ENCODE measurements at places on chromosomes 2 and 18. TPM values are rescaled to one million over a fixed set of nuclear protein-coding genes. Genes with fewer than 3 reads are reported as not detected.

Gene FAM124B
- not detected for total RNA-seq

Gene CACNB4
- total RNA-seq: 1.00 TPM

Gene IL36A
- total RNA-seq: not detected

DNA sequence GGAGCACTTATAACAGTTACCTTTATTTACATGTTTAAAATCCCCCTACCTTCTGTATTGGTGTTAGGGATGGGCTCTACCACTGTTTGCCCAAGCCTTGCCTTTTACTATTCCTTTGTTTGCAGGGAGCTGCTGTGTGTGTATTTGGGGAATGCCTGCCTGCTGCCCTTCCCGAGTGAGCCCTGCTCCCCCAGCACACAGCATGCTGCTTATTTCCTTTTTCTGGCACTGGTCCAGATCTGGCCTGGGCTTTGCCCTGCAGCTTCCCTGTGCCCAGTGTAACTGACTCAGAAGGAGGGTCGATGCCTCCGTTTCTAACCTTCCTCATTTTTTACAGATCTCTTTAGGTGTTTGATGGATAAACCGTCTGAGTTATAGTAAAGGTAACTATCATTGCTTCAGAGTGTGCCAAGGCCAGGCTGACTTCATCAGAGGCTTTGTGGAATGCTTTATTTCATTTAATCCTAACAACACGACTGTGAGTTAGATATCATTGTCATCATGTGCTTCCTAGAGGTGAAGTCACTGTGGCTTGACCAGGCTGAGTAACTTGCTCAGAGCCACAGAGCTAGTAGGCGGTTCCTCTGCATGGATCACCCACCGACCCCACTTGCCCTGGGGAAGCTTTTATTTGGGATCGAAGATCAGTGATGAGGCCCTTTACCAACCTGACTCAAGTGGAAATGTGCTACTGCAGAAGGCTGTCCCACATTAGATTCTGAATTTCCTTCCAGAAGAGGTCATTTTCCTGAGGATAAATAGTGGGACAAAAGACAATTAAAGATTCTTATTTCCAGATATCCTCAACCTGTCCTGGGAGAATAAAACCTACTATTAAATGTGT lies 238.8 kb downstream of the ZNF407 start:
- H3K4me1 ChIP-seq: peaks cover 22% of the 10 kb centered on the region
- peak overlapping the region; percentile 38 for H3K27ac ChIP-seq
- H3K4me3 ChIP-seq: no peak overlapping the region
- H3K36me3 ChIP-seq: no peaks in the 10 kb centered on the region
- no peaks in the 10 kb centered on the region for H3K27me3 ChIP-seq

DNA sequence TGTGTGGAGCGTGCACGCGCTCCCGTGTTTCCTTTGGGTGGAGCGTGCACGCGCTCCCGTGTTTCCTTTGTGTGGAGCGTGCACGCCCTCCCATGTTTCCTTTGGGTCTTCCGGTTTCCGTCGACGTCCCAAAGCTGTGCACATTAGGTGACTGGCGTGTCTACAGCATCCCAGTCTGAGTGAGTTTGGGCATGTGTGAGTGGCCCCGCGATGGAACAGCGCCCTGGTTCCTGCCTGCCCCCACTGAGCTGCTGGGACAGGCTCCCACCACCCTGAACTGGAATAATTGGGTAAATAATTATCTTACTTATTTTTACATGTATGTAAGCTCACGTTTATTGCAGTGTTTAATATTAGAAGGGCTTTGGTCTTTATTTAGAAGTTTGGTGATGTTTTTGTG lies 104.2 kb downstream of the AGAP1 start:
- DNase-seq: no peak
- no peaks in the 10 kb centered on the region for H3K4me1 ChIP-seq
- no peak overlapping the region for H3K4me3 ChIP-seq
- H3K27ac ChIP-seq: no peak overlapping the region
- no peaks in the 10 kb centered on the region for H3K36me3 ChIP-seq
- H3K27me3 ChIP-seq: no peaks in the 10 kb centered on the region

GRCh38 chr18:58549814-58550339 lies 79.0 kb downstream of the ALPK2 start:
- peak overlapping the region; percentile 63 for H3K27ac ChIP-seq
- no peaks in the 10 kb centered on the region for H3K27me3 ChIP-seq
- no peak overlapping the region for H3K4me3 ChIP-seq
- peaks cover 36% of the 10 kb centered on the region for H3K4me1 ChIP-seq

DNA sequence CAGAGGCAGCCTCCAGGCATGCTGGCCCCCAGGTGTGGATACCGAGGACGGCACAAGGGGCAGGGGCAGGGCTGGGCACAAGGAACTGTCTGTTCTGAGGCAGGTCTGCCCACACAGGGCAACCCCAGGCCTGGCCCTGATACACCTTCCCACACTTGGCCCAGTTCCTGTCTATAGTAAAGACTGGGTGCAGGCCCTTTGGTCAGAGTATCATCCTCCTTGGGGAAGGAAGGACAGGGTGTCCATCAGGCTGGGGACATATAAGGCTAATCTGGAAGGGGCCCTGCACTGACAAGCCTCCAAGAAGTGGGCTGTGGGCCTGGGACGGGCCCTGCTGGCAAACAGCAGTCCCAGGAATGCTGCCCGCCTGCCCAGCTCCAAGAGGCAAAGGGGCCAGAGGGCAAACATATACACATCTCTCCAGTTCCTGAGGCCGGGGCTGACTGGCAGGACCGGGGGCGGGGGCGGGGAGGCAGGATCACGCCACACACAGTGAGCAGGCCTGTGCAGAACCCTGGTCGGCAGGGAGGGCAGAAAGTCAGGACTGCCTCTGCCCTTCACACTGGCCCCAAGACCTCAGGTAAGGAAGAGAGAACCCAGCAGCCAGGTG lies 18.9 kb downstream of the SDC1 start:
- no peak overlapping the region for H3K4me3 ChIP-seq
- no peak for DNase-seq
- no peaks in the 10 kb centered on the region for H3K27me3 ChIP-seq
